Prostate gland (tissue), 2 donors: ENCODE measurements at places on chromosomes 1 and 21.

GRCh38 chr1:181640956-181641355, 157.6 kb downstream of the CACNA1E start:
- DNase-seq: no peak

GRCh38 chr1:17112496-17113236, 6.6 kb downstream of the PADI2 start:
- no peak for DNase-seq

DNA sequence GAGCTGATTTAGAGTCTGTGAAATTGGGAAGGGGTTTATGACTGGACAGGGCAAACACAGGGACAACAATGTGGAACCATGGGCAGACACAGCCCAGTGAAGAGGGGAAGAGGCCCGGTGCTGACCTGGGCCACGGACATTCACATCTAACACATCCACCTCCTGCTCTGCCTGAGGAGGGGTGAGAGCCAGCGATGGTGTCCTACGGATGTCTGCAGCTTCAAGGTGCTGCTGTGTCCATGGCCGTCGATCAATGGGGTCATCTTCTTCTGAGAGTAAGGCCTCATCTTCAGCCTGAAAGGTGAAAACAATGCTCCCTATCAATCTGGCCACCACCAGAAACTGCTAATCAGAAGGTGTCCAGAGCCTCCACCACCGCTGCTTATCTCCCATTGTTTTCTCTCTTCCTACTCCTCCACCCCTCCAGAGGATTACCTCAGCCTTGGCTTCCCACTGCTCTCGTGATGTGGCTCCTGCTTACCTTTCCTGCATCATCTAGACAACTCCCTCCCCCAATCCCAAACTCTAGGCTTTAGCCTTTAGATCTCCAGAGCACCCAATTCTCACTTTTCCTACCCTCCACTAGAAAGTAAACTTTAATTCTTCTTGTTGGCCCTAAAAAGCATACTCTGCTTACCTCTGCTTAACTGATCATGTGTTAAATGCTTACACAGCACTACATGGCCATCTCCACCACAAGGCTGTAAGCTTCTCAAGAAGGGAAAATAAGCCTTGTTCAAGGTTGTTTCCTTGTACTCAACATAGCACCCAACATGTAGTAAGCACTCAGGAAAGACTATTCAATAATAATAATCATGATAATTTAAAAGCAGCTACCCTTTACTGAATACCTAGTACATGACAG, 24.0 kb upstream of the ADAM30 start:
- DNase-seq: no peak

DNA sequence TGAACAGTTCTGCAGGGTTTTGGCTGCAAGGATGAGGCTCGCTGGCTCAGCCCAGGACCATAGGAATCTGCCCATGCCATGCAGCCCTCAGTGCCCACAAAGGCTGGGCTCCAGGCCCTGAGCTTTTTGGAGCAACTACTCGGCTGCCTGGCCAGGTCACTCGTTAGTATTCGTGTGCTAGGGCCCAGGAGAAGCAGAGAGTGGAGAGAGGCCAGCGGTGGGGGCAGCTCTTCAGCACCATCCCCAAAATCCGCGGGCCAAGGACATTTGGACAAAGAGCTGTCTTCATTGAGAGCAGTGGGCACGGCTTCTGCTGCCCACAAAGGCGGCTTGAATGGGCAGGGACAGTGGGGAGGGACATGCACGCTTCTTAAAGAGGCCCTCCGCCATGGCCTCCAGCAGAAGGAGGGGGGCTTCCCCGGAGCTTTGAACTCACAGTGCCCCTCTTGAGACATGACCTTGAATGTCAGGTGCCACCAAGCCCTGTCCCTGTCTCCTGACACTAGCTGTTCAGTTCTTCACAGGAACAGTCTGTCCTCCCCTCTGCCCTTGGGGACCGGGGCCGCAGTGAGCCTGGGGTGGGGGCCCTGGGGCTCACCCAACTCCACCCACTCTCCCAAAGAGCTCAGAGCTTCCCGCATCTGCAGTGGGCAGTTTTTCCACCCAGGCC, 106.1 kb upstream of the ARHGEF16 start:
- no peak for DNase-seq

GRCh38 chr1:19960591-19960990, 18.8 kb downstream of the PLA2G2A start:
- no peak for DNase-seq

DNA sequence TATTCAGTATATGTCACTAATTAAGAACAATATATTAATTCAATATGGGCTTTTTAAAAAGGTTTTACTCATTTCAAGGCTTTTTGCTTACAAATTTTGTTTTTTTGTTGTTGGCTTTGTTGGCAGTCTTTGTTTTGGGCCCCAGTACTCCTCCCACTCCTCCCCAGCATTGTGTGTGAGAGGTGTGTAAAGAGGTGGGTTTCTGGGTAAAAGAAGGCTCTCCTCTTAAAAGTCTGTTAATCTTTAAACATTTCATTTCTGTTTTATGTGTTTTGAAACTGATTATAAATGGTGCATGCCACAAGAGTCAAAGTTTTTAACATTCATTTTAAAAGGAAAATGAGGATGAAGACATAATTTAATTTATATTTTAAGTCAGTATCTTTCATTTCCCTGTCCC, 79.6 kb downstream of the SASS6 start:
- no peak for DNase-seq

GRCh38 chr1:87334351-87335174, 5.9 kb downstream of the LMO4 start:
- no peak for DNase-seq

- peak; percentile 62 for DNase-seq
These were observed 19.4 kb upstream of the KIF21B start for GRCh38 chr1:201042779-201043461.

- no peak for DNase-seq
These were observed 54.8 kb upstream of the KRTAP19-8 start for GRCh38 chr21:31092832-31093625.

DNA sequence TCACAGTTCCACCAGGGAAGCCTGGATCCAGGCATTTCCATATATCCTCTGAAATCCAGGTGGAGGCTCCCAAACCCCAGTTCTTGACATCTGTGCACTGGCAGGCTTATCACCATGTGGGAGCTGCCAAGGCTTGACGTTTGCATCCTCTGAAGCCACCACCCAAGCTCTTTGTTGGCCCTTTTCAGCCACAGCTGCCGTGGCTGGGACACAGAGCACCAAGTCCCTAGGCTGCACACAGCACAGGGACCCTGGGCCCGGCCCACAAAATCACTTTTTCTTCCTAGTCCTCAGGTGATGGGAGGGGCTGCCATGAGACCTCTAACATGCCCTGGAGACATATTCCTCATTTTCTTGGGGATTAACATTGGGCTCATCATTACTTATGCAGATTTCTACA, 22.3 kb downstream of the RNPC3 start:
- DNase-seq: no peak

DNA sequence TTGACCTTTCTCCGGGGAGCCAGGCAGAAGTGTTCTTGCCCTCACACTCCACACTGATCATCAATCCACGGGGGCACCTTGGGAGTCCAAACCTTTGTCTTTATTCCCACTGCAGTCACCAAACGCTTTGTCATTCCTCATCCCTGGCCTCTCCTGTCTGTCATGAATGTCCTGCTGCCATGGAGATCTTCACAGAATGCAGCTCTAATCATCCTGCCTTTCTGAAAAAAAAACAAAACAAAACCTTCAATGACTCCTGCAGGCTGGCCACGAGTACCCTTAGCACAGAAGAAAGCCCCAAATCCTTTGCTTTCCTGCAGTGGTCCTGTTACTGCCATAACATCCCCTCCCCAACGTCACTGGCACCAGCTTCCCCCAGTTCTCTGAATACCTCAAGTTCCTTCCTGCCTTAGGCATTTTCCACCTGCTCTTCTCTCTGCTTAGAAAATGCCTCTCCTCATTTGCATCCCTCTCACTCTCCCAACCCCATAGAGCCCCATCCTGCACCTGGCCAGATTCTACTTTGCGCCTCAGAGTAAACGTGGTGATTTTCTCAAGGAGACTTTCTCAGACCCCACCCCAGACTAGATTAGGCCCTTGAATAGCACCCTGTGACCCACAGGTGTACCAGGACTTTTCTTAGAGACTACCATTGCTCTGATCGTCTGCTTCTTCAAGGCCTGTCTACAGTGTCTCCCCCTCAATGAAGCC, 131.2 kb downstream of the AK5 start:
- DNase-seq: no peak

GRCh38 chr21:34189506-34189905, 116.1 kb downstream of the MRPS6 start:
- DNase-seq: no peak

- DNase-seq: no peak
These were observed 20.7 kb downstream of the C1QB start for GRCh38 chr1:22673486-22674409.

GRCh38 chr1:167431909-167432650, 86.2 kb downstream of the CD247 start:
- DNase-seq: no peak

- DNase-seq: no peak
These were observed 497.4 kb downstream of the DISC1 start for GRCh38 chr1:232123775-232124659.

GRCh38 chr1:225445639-225446594, 18.1 kb upstream of the LBR start:
- no peak for DNase-seq

DNA sequence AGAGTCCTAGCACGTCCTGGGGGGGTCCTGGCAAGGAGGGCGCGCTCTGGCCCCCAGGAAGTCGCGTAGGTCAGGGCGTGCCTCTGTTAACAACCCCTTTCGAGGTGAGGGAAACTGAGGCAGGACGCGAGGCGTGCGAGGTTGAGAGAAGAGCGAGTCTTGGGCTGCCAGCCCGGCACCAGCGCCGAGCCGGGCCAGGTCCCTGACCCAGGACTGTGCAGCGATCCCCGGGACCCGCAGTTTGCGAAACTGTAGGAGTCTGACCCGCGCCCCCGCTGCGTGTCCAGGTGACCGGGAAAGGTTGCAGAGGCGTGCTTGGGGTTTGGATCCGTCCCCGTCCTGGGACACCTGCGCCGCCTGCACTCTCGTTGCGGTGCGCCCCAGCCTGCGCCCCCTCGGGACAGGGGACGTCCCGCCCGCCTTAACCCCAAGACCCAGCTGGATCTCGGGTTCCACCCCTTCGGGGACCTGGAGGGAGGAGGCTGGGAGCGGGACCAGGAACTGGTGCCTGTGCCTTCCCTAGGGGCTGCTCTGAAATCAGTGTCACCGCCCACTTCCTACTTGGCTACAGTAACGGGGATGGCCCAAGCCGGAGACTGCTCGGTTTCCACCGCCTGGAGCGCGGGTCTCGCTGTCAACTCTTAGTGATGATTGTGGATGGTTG, 493 bp downstream of the DISC1 start:
- peak; percentile 31 for DNase-seq

GRCh38 chr1:185969524-185969991, 235.4 kb downstream of the HMCN1 start:
- no peak for DNase-seq

DNA sequence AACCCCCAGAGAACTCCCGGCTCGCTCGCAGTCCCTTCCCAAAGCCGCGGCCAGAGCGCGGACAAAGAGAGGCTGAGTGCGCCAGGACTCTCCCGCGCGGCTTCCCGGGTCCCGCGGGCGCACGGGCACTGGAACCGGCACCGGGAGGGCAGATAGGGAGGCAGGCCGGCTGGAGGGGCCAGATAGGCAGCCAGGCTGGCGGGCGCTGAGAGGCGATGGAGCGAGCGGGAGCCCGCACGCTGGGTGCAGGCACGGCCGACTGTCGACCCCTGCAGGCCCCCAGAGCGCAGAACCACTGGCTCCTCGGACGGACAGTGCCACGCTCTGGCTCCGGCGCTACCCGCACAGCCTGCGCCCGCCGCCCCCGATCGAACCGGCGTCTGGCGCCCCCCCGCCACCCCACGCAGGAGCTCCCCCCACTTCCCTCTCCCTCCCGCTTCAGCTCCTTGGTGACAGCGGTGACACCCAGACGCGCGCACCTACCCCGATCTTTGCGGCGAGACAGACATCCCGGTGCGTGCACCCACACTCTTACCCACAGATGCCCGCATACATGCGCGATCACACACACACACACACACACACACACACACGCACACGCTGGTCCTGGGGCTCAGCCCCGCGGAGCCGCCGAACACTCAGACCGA, 534 bp downstream of the SLC6A9 start:
- no peak for DNase-seq

DNA sequence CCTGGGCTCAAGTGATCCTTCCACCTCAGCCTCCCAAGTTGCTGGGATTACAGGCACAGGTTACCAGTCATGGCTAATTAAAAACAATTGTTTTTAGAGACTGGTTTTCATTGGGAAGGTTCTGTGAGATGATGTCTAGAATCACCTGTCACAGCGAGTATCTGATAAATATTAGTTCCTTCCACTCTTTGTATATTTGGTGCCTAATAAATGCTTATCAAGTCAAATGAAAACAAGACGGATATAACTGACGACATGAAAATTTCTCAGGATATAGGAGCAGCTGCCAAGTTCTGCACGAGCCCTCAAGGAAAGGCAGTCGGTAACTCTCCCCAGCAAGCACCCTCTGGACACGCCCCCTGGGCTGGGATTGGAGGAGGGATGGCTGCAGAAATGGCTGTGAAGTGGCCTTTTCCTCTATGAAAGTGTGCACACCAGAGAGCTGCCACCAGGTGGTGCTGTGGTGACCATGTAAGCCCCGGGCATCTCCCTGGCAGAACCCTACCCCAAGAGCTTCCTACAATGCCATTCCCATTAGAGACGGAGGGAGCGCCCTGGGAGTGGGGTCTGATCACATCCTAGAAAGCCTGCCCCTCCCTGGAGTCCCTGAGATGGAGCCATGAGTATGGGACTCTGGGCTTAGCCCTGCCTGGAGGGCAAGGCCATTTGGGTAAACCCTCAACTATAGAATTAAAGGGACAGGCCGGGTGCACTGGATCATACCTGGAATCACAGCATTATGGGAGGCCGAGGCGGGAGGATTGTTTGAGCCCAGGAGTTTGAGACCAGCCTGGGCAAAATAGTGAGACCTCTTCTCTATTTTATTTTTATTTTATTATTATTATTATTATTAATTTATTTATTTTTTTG, 50.9 kb downstream of the HTR6 start:
- peak; percentile 88 for DNase-seq

DNA sequence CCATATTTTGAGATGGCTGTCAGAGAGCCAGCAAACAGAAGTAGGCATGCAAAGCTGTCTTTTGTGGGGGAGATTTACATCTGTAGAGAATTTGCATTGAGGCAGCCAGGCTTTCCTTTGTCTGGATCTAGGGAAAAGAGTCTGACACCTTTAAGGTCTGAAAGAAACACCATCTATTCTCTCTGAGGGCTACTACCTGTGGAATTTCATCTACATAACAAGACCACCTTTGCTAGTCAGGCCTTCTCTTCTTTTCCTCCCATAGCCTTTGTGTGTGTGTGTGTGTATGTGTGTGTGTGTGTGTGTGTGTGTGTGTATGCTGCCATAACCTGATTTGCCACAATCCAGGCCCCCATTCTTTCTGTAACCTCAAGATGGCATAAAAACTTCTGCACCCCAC, 28.4 kb upstream of the DMRTB1 start:
- DNase-seq: no peak

DNA sequence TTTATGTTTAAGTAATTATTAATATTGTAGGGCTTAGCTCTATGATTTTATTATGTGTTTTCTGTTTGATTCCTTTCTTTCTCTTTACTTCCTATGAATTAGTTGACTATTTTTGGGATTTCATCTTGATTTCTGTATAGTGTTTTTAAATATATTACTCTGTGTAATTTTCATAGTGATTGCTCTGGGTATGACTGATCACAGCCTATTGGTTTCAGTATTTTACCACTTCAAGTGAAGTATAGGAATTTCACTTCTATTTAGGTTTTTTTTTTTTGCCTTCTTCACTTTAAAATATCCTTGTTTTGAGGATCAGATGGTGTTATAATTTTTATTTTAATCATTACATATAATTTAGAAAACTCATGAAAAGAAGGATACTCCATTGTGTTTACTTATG, 94.8 kb downstream of the CRB1 start:
- DNase-seq: no peak
